Stimulated activated CD4-positive, alpha-beta T cell treated with anti-CD3 and anti-CD28 coated beads, Interleukin-12 subunit alpha, Interleukin-12 subunit beta, amount 100 ng/mL, for 4 hours (primary cell): ENCODE measurements at places on chromosomes 6 and 20.

DNA sequence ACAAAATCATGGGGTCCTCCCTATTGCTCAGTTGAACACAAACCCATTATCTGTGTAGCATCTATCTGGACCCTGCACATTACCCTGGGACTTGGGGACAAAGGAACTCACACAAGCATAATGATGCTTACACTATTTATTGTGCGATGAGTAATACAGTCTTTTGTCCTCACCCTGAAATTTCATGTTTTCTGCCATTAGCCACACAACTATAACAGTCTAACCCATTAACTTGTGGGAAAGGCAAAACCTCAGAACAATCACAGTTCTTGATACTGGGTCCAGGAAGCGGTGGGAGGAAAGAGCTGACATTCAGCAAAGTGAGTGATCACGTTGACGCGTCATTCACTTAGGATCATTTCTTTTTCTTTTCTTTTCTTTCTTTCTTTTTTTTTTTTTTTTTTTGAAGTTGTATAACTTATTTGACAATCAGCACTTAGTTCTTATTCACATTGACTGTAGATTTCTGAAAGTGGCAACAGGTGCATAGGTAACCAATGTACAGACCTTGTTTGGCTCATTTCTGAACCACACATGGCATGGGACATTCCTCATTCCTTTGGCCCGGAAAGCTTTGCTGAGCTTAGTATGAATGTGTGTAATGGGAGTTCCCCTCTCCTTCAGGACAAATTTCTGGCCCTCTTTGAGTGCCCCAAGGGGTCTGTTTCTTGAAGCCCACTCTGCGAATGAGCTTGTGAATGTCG is 94.8 kb upstream of the CNKSR3 start:
- no peak for DNase-seq

GRCh38 chr6:112040956-112041355 is 12.9 kb upstream of the CCN6 start:
- no peak for DNase-seq

GRCh38 chr6:14455876-14456648 is 338.5 kb downstream of the CD83 start:
- DNase-seq, result no peak

DNA sequence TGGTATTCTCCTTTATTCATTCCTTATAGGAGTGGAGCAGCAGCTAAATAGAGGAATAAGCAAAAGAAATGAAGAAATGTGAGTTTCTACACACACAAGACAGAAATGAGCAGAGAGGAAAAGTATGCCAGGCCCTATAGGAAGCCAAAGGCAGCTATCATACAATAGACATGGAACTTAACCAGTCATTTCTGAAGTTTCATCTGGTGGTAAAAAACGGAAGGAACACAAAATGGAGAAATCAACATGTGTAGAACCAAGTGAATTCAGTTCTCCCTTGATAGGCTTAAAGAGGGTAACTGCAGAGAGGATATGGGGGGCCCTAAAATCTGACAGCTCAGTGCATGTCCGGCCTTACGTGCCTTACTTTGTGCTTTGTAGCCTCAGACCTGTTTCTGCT is 44.6 kb downstream of the TSBP1 start:
- DNase-seq, result no peak

DNA sequence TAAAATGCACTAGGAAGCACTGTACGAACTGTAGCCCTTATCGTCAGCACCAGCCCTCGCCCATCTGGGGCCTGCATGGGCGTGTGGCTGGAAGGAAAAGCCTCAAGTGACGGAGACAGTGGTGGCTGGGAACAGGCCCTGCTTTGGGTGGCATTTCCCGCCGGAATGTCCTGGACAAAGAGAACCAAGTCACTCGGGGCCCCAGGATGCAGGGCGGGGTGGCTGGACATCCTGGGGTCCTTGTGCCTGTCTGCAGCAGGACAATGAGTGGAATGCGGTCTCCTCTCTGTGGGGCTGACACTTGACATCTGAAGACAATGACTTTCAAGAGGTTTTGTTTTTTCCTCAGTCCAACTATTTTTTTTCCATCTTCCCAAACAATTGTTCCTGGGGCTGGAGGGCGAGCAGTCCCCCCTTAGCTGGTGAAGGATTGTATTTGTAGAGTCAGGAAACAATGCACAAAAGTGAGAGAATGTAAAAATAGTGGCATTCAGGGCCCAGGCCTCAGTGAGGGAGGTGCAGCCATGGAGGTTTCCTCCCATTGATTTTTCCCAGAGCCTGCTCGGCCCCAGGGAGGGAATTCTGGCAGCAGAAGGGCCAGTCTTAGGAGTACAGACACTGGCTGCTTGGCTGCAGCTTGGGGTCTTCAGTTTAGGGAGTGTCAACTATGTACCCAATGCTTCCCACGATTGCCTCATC is 64.4 kb downstream of the PREX1 start:
- DNase-seq, result no peak

GRCh38 chr6:90039911-90040310 is 145.6 kb downstream of the GJA10 start:
- DNase-seq, result no peak

DNA sequence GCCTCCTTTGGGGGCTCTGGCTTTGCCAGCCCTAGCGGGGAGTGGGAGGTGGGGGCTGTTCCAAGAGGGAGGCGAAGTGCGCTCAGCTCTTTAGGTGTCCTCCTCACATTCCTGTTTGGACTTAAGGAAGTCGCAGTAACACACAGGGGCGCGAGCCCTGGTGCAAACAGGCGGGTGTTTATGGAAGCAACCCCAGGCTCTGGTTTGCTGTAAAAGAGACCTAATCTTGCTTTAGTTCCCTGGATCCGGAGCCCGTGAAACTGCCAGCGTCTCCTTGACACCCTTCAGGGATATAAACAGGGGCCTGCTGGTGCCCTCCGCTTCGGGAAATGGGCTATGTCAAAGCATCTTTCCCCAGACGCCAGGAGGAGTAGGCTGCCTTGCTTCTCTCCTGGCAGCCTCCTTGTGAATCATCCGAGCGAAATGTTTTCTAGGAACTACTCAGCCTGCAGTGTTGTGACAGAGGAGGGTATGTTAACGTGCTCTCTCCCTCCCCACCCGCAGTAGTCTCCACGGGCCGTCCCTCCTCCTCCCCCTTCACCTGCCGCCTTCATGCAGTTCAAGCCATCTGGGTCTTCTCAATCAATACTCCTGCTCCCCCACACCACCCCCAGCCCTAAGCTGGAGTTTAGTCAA is 168.0 kb upstream of the LRFN2 start:
- no peak for DNase-seq

GRCh38 chr20:61220131-61220530 is 31.9 kb upstream of the CDH4 start:
- no peak for DNase-seq

DNA sequence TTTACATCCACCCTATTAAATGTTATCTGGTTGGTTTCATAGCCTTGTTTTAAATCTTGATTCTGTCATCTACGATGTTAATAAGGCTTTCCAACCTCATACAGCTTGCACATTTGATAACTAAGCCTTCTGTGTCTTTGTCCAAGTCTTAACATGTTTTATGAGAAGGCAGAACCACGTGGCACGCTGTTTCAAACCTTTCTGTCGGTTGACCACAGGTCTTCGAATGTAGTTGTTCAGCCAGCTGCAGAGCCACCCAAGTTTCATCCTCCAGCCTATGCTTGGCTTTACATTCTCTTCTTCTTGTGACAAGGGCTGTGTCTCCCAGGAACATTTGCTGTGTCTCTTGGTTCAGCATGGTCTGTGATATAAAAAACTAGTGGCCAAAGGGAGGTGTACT is 15.7 kb upstream of the SGK2 start:
- DNase-seq, result no peak

DNA sequence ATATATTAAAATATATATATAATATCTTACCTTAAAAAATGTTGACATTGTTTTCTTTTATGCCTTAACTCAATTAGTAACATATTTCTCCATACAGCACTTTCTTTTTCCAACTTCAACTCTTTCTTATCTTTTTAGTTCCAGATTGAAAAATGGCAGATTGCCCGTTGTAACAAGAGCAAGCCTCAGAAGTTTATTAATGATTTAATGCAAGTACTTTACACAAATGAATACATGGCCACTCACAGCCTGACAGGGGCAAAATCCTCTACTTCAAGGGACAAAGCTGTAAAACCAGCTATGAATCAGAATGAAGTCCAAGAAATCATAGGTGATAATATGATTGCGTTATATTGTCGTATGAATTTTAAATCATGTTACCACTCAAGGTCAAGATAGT is 29.4 kb upstream of the KIAA1586 start:
- DNase-seq, result no peak

GRCh38 chr6:100488244-100488643 is 23.5 kb upstream of the SIM1 start:
- DNase-seq, result no peak

DNA sequence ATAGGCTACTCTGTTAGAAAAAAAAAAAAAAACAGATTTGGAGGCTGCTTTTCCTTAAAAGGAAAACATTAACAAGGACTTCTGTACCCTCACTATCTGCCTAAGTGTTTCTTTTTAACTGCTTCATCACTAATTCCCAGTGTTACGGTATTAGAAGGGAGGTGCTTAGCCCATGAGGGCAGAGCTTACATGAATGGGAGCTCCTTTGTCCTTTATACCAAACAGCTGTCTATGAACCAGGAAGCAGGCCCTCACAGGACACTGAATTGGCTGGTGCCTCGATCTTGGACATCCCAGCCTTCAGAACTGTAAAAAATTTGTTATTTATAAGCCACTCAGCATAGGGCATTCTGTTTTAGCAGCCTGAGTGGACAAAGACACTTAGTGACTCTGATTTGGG is 215.6 kb upstream of the NRSN1 start:
- DNase-seq, result no peak

DNA sequence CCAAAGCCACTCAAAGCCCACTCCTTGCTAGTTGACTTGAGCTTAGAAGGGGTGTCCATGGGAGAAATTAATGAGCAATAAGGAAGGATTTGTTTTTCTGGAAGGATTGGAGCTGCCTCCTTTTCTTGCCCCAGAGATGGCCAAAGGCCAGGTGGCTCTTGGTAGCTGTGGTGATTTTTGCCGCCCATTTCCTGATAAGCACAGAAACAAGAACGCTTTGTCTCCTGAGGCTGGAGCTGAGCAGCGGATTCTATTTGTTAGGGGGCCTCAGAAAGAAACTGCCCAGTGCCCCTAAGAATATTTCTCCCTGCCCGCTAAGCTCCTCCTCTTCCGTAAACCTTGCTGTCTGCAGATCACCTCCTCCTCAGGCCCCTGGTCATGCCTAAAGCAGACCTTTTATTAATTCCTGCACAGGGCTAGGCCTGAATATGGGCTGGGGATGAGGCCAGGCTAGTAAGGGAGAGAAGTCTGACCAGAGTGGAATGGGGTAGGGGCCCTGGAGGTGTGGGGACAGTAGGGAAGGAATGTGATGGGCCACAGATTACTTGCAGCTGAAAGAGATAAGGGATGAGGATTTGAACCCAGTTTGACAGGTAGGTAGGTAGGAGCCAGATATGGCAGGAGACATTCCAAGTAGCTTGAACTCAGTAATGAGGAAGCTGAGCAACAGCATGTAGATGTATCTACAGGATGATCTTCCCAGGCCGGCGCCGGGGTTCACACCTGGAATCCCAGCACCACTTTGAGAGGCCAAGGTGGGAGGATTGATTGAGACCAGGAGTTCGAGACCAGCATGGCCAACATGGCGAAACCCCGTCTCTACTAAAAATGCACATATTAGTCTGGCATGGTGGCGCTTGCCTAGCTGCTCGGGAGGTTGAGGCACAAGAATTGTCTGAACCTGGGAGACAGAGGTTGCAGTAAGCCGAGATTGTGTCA is 71.2 kb upstream of the NAA20 start:
- DNase-seq, result no peak

GRCh38 chr6:43428112-43428570 is 800 bp downstream of the ABCC10 start:
- DNase-seq, result no peak

GRCh38 chr6:14415452-14415851 is 297.9 kb downstream of the CD83 start:
- no peak for DNase-seq

DNA sequence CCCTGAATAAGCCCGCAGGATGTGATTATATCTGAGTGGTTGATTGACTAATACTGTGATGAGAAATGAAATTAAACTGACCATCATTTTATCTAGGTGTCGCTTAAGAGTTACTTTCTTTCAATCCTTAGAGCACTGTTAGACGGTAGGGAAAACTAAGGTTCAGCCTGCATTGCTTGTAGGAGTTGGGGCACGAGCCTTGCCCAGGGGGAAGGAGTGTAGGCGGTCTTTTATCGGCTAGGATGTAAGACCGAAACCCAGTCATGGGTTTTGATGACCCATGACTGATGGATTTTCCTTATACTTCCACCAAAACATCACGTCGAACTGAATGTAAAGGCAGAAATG is 392 bp upstream of the TASP1 start:
- no peak for DNase-seq

GRCh38 chr6:144055121-144055931 is 40.0 kb downstream of the SF3B5 start:
- no peak for DNase-seq

GRCh38 chr6:132464538-132465256 is 48.2 kb downstream of the STX7 start:
- no peak for DNase-seq

DNA sequence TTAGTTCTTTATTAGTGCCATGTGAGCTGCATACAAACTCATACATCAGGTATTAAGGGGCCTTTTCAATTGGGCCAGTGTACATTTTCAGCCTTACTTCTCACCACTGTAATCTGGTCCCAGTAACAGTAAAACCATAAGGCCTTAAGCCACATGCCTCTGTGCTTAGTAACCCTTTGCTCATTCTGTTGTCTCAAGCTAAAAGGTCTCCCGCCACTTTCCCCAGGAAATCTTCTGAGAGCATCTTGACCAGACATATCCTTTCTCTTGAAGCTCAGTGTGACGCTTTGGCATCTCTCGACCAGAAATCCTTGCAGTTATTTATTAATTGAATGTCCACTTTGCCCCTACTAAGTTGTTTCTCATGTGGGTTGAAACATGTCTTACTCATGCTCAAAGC is 68.0 kb downstream of the CYP39A1 start:
- no peak for DNase-seq

DNA sequence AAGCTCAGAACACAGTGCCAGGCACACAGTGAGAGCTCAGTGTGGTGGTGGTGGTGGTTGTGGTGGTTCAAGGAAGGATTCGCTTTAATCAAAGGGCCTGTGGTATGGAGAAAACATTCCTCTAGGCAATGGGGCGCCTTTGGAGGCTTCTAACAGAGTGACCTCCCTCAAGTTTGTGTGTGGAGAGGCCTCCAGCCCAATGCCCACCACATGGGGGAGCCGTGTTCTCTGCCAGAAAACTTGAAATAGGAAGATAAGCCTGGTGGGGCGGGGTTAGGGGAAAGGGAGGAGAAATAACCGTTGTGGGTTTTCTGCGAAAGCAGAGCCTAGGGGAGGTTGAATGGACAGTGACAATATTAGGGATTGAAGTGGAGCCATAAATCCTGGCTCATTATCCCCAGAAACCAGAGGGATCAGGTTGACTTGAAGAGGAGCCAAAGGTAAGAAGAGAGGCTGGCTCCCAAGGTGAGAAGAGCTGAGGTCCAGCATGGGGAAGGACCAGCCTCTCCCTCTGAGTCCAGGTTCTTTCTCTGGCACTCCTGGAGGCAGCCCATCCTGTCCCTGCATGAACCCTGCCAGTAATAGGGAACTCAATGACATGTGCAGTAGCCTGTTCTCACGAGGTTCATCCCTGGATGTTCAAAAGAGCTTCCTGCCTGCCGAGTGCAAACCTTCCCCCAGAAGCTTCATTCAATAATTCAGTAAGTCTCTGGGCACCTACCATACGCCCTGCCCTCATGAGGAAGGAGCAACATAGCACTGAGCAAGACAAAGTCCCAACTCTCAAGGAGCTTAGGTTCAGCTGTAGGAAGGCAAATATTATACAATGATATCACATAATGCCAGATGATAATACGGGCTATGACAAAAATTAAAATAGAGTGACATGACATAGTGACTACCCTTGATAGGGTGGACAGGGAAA is 51.4 kb downstream of the TGM2 start:
- DNase-seq, result no peak
